ENCODE measurements at places on chromosomes 7 and 10.

- no peak for DNase-seq
These were observed 32.6 kb downstream of the ARHGAP21 start for GRCh38 chr10:24690961-24691512.

- DNase-seq = no peak
These were observed 108.7 kb downstream of the SEMA3D start for GRCh38 chr7:85078181-85078580.

DNA sequence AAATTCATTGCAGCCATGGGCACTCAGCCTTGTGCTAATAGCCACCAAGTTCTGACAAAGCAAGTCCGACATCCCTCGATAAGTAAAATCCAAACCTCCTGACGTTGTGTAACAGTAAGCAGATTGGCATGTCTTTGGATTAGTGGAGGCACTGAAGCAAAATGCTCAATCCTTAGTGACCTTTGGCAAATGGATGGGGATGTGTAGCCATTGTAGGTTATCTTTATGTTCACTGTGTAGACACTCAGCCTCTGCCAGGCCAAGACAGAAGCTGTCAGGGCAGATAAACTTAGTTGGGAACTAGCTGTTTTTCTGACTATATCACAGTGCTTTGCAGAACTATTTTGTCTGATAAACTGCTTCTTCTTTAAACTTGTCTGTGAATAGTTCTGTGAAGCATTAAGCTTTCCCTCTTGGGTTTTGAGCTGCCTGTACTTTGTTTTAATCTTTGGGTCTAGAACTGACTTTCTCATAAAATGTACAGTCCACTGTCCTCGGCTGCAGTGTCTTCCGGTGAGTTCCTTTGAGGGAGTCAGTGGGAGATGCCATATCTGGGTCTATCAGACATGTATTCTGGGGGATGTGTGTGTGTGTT is 220.8 kb downstream of the LRMDA start:
- DNase-seq = no peak

- DNase-seq = no peak
These were observed 365.7 kb downstream of the DNAJB6 start for GRCh38 chr7:157702311-157703023.

- DNase-seq = no peak
These were observed 40.4 kb upstream of the TMEM229A start for GRCh38 chr7:124073310-124073645.

DNA sequence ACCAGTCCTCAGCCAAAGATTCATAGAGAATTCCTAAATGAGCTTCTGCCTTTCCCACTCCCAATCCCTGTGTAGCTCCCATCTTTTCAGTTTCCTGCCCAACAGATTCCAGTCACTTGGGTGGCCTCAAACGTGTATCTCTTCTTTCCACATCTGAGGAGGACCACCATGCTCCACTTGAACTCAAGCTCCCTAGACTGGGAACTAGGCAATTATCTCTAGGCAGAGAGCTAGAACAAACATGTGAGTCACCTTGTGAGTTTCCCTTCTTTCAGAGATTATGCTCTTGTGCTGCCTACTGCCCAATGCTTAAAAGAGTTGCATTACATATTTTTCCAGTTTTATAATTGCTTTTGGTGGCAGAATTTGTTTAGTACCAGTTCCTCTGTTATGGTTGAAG is 178.0 kb downstream of the MDFIC start:
- no peak for DNase-seq

- DNase-seq = no peak
These were observed 11.2 kb upstream of the OR2A5 start for GRCh38 chr7:144037414-144038035.

- DNase-seq = no peak
These were observed 116.4 kb downstream of the C10orf105 start for GRCh38 chr10:71603150-71603549.

All from nephron progenitor cell (in vitro differentiated cells).